ENCODE measurements at places on chromosomes 16 and 17. TPM values are rescaled to one million over a fixed set of nuclear protein-coding genes. Genes with fewer than 3 reads are reported as not detected.

DNA sequence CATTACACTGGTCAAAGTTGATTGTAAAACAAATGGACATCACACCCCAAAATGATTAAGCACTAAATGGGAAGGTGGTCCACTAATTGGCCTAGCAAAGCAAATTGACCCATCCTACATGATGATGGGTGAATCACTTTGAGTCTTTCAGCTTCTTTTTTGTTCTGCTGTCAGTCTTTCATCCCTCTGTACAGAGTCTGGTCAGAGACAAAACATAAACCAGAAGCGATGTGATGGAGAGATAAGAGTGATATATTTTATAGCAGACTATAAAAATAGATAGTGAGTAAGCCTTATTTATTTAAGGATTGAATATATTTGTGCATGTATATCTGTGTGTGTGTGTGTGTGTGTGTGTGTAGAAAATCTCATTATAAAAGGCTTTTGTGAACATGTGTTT, 618.4 kb upstream of the SOX9 start:
- DNase-seq: no peak

DNA sequence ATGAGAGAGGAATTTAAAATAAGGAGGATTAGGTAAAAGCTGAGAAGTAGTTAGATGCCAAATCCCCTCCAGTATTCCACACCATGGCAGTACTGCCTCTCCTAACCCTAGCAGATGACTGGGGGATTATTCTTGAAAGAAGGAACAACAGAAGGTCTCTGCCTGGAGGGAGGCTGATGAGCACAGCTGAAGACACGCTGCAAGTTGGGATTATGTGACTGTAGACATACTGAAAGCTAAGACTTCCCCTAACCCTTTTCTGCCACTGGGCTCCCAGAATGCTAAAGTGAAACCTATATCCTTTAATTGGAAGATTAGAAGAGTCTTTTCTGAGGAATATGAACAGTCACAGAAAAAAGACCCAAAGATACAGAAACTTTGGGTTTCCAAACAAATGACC, 27.7 kb upstream of the SLC46A1 start:
- no peak for DNase-seq

DNA sequence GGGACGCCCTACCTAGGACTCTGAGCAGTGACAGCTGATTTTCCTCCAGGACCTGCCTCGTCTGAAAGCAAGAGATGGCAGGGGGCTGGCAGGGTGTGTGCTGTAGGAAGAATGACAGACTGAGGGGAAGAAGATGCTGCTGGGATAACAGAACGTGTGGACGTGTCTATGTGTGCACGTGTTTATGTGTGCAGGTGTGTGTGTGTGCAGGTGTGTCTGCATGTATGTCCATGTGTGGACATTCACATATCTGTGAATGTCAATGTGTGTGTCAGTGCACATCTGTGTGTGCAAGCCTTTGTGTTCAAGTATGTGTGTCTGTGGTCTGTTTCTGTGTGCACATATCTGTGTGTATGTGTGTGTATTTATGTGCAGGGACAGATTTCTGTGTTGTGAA, 132.5 kb downstream of the SDK2 start:
- no peak for DNase-seq

- DNase-seq: no peak
Measured at GRCh38 chr16:29987371-29988085, 7.9 kb downstream of the HIRIP3 start.

DNA sequence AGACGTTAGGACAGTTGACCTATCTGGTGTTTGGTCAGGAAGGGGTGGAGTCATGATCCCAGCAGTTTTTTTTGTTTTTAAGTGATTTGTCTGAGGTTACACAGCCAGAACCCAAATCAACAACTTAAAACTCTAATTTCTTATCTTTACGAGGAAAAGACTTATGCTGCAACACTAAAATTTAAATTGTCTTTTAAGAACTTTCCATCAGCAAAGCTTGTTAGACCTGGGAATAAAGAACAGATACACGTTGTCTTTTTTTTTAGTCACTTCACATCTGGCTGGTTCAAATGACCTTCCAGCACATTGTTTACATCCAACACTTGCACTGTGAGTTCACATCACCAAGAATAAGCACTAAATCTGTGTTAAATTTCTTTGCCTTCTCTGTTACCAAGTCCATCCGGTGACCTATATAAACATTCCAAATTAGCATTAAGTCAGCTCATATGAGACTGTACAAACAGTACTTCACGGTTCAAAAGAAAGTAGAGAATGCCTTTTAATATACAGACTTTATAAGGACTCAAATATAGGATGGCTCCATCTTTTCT, 115.0 kb downstream of the HS3ST2 start:
- no peak for DNase-seq

DNA sequence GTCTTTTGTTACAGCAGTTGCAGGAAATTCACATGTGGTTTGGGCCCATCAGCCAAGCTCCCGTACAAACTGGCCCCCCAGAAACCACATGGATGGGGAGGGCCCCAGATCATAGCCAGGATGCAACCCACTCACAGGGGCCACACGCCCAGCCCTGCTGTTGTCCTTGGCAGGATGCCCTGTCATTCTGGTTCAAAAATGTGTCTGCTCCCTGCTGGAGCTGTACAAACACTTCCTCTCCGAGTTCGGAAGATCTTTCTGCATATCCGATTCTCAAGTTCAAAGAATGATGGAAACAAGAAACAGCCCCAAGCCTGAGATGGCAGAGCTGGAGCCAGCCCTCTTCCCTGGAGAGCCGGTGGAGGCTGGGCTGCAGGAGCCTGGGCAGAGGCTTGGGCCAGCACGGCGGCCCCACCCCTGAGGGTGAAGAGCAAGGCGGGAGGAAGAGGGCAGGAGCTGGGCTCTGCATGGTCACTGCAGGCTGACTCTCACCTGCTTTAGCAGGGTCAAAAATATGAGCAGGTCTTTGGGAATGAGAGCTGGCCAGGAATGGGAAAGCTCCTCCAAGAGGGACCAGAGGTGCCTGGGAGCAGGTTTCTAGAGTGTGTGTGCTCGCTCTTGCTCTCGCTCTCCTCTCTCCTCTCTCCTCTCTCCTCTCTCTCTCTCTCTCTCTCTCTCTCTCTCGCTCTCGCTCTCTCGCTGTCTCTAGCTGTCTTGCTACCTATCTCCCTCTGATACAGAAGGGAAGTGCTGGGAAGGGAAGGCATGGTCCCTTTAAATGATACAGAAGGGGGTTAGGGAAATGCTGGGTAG, 34.7 kb upstream of the ENPP7 start:
- DNase-seq: no peak

The TBC1D10B gene
- 8.6 TPM for polyA plus RNA-seq

The ARHGDIG gene
- not detected for polyA plus RNA-seq

The GDPD1 gene
- polyA plus RNA-seq: 1.4 TPM

The OSGIN1 gene
- polyA plus RNA-seq: 2.1 TPM

Data from keratinocyte (primary cell).